ENCODE measurements at places on chromosomes 16 and 17. TPM values are rescaled to one million over a fixed set of nuclear protein-coding genes. Genes with fewer than 3 reads are reported as not detected.

The HIGD1B gene
- total RNA-seq, result not detected

The RGS11 gene
- 5.5 TPM for total RNA-seq

The KRT9 gene
- total RNA-seq, result not detected

The SRCIN1 gene
- 2.2 TPM for total RNA-seq

The HSPB9 gene
- not detected for total RNA-seq

The TMEM220 gene
- total RNA-seq, result 4.2 TPM

The NPIPB13 gene
- 2.1 TPM for total RNA-seq

The CSF3 gene
- total RNA-seq, result 0.42 TPM

The CA5A gene
- total RNA-seq, result not detected

The CLDN7 gene
- total RNA-seq, result 1.9 TPM

The TERB1 gene
- not detected for total RNA-seq

The CACNA1H gene
- 13.5 TPM for total RNA-seq

The TBC1D3K gene
- total RNA-seq, result not detected

The CD300LG gene
- total RNA-seq, result not detected

The ZG16 gene
- total RNA-seq, result not detected

The GAS7 gene
- 0.47 TPM for total RNA-seq

The KCNJ18 gene
- total RNA-seq, result not detected

Measured in A549 treated with GW870086 at 1 μM for 4 hours (cell line).